ENCODE measurements at places on chromosomes 5 and 9.

DNA sequence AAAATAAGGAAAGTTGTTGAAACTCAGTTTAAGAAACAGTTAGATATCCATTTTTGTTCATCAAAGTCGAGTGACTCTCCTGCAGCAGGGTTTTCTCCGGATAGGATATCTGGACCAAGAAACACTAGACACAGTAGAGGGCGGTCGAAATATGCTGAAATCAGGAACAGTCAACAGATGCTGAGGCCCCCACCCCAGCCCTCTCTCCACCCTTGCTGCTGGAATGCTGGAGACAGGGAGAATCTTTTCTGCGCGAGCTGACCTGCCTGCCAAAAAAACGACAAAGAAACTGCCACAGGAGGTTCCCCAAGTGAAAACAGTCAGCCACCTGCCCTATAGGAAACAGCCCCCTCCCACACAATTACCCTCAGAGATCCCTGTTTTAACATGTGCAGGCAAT is 4.3 kb upstream of the IL13 start:
- DNase-seq: no peak

DNA sequence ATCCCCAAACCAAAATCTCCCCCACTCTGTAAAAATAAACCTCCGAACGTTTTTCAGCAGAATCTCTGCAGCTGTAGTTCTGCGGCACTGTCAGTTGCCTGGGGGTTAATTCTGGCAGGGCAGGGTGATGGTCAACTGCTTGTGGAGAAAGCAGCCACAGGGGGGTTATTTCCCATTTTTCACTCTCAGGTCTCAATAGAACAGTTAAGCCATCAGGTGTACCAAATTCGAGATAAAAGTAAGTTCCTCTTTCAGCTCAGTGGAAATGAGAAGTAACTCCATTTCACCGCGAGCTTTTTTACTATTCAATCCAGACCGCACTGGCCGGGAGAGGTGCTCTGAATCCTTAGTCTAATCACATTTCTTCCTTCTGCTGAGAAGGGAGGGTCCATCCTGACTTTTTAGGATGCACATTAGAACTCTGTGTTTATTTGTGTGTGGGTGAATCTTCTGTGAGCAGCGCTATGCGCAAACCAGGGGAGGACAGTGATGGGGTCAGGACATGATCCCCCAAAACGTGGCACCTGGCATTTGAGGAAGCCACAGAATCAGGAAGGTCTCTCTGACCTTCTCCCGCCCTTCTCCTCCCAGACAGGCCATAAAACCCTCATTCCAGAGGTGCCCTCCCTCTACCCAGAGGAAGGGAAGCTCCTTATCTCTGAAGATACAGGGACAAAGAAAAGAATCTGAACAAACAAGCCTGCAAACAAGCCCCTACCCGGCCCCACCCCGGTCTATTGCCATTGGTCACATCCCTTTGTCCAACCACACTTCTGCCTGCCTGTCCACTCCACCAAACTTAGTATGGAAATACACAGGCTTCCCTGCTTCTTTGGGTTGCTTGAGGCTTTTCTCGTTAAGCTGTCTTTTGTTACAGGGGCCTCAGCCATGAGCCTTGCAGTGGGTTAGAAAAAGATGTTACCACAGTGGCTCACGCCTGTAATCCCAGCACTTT is 229.0 kb downstream of the ROR2 start:
- no peak for DNase-seq

DNA sequence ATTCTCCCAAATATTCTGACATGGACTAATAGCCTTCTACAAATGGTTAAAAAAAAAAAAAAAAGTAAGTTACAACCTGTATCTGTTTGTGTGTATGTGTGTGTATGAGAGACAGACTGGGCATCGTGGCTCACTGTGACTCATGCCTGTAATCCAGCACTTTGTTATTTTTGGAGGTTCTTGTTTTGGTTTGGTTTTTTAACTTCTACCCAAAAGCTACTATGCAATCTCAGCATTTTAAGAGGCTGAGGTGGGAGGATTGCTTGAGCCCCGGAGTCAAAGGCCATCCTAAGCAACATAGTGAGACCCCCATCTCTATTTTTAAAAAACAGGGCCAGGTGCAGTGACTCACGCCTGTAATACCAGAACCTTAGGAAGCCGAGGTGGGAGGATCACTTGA is 17.6 kb upstream of the HAVCR1 start:
- peak; percentile 23 for DNase-seq

DNA sequence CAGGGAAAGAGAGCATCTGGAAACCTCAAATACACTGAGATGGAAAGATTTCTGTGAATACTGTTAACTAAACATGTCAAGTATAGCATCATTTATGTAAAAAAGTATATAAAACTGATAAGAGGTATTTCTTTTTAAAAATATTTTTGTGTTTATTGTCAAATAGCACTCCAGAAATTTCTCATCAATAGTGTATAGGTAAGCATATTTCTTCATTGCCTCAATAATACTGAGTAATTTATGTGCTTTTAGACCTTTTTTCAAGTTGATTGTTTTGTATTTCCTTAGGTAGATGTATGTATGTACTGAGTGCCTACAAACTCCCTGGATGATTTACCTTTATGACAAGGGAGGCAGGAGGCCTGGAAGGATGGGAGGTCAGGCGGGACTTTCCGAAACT is 196.3 kb downstream of the ROR2 start:
- DNase-seq: no peak

Data from SW480 (cell line).